ENCODE measurements at places on chromosomes 6 and 20. TPM values are rescaled to one million over a fixed set of nuclear protein-coding genes. Genes with fewer than 3 reads are reported as not detected.

DNA sequence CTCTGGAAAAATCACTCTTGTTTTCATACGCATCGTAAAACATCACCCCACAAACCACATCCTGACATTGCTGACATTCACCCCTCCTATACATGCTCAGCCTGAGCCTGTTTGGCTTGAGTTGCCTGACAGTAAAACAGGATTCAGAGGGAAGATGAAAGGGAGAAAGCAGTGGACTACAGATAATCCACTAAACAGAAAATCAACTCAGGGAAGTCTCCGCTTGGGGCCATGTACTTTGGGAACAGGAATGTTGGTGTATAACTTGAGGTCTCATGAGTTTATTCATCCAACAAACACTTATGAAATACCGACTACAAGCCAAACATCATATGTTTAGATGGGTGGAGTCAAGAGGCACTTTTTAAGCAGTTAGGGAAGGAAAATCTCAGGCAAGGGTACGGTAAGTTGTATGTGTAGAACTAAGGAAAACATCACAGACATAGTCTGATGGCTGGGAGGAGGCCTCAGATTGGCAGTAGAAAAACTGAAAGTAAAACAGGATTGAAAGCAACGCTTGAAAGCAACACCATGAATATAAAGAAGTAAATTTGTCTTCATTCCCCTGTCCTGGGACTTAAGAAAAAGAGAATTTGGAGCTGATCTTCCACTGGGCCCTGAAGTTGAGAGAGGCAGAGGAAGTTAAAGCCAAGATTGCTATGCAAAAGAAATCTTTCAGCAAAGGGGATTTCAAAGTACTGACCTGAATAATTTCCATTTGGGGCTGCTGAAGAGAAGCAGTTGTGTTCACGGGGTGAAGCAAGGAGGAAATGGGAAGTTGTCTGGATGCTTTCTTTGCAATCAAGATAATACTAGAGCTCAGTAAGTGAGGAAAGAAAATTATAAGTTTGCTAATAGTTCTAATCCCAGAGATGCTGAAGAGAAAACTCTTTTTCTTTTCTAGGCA lies 28.8 kb downstream of the PDE7B start:
- DNase-seq = no peak

Gene CALHM4
- not detected for total RNA-seq

Gene NOX3
- total RNA-seq = not detected

Gene FUT9
- total RNA-seq = not detected

DNA sequence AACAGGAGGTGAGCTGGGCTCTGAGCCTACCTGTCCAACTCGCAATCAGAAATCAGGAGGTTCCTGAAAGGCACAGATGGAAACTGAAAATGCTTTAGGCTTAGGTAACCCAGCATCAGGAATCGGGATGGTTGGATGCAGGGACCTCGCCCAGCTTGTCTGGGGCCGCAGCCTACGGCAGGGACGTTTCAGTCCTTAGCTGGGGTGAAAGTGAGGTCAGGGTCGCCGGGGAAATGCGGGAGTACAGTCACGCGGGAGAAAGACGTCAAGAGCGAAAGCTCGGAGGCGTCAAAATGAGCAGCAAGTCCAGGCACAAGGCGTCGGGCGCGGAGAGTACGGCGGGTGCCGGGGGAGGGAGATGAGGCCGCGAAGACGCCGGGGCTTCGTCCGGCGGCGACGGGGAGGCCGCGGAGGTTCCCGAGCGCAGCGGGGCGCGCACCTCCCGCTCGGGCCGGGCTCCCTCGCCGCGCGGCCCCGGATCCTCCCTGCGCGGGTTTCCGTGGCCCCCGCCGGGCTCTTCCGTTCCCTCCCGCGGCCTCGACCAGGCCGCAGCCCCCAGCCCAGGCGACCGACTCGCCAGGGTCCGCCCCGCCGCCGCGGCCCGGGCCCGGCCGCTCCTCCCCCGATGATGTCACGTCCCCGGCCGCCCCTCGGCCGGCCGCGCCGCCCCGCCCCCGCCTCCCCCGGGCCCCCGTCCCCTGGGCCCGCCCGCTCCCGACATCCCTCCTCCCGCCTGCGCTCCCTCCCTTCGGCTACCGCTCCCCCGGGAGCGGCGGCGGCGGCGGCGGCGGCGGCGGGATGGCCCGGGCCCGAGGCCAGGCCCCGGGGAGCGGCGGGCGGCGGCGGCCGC lies at the start of gene EBF4:
TSS of gene EBF4 (plus strand) at position 745 of the 850 bp plus-strand sequence. CDS start 866 bp downstream, outside the sequence.
- peak; percentile 63 for DNase-seq

GRCh38 chr6:117264692-117265409 lies 507 bp upstream of the VGLL2 start:
- peak; percentile 19 for DNase-seq

Gene OR2J3
- total RNA-seq = not detected

Gene BMP6
- 5.8 TPM for total RNA-seq

Gene B3GAT2
- 0.03 TPM for total RNA-seq

DNA sequence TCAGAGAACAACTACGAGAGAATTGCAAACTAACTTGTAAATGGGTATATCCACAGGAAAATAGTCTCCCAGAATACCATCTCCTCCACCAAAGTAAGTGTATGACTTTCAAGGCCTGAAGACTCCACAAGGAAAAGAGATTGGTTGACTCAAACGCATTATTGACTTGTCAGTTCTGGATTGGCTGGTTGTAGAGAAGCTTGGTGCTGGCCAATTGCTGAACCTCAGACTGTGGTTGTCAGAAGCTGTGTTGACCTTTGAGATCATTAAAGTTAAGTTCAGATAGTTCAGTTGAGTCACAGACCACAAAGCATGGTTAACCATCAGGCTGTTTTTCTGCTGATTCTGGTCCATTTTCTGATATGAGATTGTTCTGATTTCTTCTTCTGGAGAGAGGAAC lies 388.3 kb downstream of the BMP2 start:
- DNase-seq = no peak

GRCh38 chr6:146905181-146905704 lies 299.0 kb upstream of the STXBP5 start:
- no peak for DNase-seq

Gene MLN
- not detected for total RNA-seq

DNA sequence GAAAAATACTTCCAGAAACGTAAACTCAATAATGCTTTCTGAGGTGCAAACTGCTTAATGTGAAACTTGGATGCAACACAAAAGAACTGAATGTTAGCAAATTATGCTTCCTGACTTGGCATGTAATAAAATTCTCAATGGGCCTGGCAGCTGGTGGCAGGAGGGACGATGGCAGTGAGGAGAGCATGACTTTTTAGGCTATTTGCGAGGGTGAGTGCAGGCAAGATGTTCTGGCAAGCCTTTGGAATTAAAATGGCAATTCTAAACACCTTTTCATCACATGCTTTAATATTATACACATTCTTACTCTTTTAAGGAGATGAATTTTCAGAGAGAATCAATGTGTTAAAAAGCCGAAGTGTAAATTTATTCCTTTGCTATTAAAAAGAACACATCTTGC lies 224.8 kb upstream of the CDH4 start:
- DNase-seq = no peak

DNA sequence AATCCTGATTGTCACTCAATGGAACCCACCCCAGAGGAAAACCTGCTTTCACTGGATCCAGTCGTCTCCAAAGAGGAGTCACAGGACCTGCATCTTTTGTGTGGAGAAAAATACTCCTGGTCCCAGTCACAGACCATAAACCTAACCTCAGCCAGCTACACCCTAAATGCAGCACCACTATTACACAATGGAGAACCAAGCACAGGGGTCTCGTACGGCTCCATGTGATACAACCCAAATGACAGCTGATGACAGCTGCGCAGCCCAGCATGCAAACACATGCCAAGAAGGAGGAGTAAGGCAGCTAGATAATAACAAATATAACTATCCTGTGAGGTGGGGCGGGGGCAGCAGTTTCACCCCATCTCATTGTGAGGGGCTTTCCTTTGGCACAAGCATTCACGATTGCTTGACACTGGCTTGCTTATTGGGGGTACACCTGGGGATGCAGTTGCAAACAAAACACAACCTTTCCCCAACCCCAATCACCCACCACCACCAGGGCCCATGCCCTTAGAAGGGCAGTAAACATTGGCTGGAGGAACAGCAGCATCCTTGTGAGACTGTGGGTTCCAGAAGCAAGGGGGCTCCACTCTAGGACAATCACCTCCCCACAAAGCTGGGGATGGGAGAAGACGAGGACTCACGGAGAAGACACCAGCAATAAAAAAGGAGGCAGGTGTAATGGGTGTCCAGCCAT lies 51.5 kb downstream of the TRERF1 start:
- DNase-seq = no peak

- no peak for DNase-seq
Observed at GRCh38 chr20:682123-682522, 6.5 kb upstream of the SCRT2 start.

DNA sequence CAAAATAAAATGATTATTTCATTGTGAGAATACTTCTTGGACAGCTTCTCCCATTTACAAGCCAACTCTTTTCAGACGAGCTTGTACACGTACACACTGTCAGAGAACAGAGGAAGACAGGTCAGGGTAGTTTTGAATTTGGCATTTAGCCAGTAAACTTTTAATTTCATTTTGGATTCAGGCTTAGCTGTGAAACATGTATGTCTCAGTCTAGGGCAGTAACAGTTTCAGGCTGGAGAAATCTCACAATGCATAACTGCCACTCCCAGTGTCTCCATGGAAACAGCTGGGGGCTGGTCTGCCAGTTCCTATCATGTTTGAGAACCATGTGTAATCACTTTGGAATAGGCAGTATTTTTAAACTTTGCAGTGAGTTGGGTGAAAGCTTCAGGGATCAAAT lies 22.0 kb upstream of the QKI start:
- DNase-seq = peak; percentile 49

- DNase-seq = no peak
Observed at GRCh38 chr6:168127384-168127868, 48.4 kb upstream of the FRMD1 start.

Gene HLA-DRB5
- total RNA-seq = 106 TPM

Data from left lung (tissue), 14 donors.